ENCODE measurements at places on chromosomes 2 and 18.
A peak's percentile ranks its signal among the peaks of the same experiment; 100 is the strongest.

- no peak for DNase-seq
Observed at GRCh38 chr18:23591011-23591410, 4.7 kb upstream of the NPC1 start.

- DNase-seq = no peak
Observed at GRCh38 chr2:101753720-101754490, 56.4 kb downstream of the MAP4K4 start.

DNA sequence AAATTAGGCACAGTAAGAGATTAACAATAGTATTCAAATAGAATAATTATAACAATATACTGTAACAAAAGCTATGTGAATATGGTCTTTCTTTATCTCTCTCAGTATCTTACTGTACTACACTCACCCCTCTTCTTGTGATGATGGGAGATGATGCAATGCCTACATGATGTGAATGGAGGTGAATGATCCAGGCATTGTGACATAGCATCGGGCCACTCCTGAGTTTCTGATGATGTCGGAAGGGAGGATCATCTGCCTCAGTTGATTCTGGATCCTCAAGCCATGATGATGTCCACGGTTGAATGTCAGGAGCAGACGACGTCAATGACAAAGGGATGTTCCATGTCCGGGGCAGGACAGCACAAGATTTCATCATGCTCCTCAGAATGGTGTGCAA is 268.3 kb upstream of the MGAT5 start:
- DNase-seq = no peak

GRCh38 chr2:16288371-16289112 is 348.2 kb downstream of the MYCN start:
- no peak for DNase-seq

DNA sequence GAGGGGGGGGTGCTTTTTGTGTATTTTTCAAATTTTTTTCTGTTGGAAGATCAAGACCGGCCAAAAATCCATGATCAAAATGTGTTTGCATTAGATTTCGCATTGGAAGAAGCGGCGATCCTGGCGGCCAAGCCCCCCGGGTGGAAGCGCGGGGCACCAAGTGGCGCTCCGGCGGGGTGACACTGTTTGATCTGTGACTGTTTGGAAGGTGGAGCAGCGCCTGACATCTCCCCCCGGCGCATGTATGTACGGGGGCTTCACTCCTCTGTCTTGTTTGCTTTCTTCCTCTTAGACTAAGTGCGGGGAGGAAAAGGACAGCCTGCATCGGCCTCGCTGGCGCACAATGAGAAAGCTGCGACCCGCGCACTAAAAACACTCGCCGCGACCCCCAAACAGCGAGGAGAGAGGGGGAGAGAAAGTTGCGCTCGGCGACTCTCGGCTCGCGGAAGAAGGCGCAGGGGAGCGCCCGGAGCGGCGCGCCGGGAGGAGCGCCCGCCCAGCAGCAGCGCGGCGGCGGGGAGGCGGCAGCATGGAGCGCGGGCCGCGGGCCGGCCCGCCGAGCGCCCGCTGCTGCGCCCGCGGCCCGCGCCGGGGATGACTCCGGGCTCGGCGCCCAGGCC is 515 bp downstream of the TSHZ1 start:
- DNase-seq = peak; percentile 31

DNA sequence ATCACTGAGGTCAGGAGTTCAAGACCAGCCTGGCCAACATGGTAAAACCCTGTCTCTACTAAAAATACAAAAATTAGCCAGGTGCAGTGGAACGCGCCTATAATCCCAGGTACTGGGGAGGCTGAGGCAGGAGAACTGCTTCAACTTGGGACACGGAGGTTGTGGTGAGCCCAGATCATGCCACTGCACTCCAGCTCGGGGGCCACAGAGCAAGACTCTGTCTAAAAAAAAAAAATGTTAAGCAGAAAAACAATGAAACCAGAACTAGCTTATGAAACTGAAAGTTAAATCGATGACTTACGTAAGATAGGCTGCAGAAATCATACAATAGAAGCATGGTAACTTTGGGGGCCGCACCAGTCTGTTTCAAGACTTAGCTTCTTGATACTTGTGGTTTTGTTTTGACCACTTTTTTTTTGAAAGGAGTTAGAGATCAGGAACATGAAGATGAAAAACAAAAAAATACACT is 6.2 kb upstream of the GPR155 start:
- DNase-seq = peak; percentile 69

- no peak for DNase-seq
Observed at GRCh38 chr18:12911929-12912703, 28.1 kb upstream of the PTPN2 start.

- no peak for DNase-seq
Observed at GRCh38 chr2:170679607-170680079, 35.5 kb upstream of the SP5 start.

GRCh38 chr18:53715243-53715853 is 509.1 kb downstream of the MBD2 start:
- DNase-seq = no peak

DNA sequence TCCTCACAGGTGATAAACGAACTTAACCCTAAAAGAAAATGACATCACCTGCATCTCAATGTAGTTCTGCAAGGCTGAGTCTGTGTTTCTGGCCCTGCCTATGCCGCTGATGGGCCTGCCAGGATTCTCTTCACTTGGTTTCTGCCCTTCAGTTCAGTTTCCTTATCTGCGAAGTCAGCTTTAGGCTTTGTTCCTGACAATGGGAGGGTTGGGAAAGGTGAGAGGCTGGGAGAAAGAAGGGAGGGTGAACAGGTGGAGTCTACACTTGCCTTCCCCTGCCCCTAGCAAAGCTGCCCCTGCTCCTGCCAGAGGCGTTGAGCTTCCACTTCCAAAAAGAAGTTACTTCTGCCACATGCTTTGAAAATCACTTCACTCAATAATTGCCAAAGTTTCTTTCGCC is 124.0 kb upstream of the APCDD1 start:
- no peak for DNase-seq

DNA sequence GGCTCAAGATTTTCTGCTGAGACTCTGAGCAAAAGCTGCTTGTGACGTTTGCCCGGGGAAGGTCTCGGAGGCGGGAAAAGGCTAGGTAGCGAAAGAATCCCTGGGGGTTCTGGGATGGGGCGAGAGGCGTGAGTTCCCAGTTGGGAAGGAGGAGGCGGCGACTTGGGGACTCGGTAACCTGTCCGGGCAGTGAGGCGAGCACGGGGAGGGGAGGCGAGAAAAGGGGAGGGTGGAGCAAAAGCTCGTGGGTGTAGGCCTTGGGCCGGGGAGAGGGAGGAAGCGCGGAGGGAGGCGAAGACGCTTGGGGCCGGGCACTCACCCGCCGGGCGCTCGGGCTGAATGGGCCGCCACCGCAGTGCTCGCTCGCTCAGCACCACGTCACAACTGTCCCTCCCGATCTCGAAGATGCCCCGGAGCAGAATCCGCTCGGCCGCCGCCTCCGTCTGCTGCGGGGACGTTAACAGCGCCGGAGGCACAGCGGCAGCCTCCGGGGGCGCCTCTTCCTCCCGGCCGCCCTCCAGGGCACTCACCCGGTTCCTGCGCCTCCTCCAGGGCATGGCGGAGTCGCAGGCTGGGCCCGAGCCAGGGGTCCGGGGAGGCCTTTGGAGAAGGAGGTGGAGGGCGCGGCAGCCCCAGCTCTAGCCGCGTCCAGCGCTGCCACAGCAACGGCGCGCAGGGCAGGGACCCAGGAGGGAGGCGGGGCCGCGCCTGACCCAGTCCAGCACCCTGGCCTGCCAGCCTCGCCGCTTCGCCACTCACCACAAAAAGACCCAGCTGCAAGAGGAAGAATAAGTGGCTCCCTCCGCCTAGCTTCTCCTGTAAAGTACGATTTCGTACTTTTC is at the start of gene CERKL:
Gene CERKL, minus strand, starts transcription at position 656 of the 842 bp plus-strand sequence. Its CDS starts 99 bp downstream, at position 557.
- peak; percentile 28 for DNase-seq

- no peak for DNase-seq
Observed at GRCh38 chr2:28390746-28391563, 1.7 kb upstream of the FOSL2 start.

DNA sequence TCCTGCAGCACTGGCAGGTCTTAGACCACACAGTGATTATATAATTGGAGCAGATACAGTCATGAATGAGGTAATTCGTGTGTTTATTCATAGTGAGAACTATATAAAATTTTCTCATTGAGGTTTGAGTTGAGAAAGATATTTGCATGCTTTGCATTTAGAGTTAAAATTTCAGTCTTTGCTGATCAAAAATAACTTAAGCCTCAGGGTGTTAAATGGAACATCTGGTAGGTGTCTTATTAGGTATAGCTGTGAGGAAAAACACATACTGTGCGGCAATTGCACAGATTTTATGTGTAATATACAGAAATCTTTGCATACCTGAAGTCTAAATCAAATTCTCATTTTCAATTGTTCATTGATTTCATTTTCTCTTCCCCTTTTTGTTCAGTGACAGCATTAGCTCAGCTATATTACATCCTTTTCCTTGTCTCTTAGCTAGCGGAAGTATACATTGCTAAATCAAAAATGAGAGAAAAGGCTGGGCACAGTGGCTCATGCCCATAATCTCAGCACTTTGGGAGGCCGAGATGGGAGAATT is 21.2 kb downstream of the GORASP2 start:
- DNase-seq = no peak

GRCh38 chr2:239911641-239912071 is 113.5 kb downstream of the NDUFA10 start:
- no peak for DNase-seq

- DNase-seq = no peak
Observed at GRCh38 chr2:112092286-112093041, 37.4 kb downstream of the TMEM87B start.

GRCh38 chr18:2337552-2338141 is 233.7 kb downstream of the METTL4 start:
- peak; percentile 43 for DNase-seq

GRCh38 chr18:25974630-25975077 is 115.8 kb downstream of the SS18 start:
- DNase-seq = no peak

DNA sequence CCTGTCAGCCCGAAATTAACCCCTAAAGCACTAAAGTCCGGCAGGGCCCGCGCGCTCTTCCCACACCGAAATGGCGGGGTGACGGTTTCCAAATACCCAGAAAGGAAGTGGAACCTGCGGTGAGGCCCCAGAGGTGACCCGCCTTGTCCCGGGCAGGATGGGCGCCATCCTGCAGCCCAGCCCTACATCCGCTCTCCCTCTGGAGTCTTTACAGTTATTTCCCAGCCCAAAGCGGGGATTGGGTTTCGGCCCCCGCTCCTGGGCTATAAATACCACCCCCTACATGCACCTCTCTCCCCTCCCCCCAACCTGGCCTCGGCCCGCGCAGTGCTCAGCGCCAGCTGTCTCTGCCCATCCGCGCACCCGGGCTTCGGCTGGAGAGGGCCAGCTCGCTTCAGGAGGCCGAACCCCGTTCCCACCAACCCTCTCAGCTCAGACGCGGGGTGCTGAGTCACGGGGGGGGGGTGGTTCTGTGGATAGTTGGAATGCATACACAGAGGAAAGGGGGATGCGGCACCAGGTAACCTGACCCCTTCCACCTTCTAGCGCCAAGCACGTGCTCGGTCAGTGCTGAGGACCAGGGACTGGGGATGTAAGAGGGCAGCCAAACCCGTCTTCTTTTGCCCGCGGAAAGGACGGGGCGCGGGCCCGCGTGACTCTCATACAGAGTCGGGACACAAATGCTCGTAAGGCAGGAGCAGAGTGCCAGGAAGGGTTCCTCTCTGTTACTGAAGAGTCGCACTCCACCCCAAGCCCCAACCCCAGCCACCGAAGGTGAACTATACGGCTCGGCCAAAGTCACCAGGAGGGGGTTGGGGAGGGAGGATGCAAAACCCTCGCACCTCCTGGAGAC is at the start of gene TUBA4B:
Gene TUBA4B, plus strand, starts transcription at position 344 of the 853 bp plus-strand sequence. Its CDS starts 165 bp downstream, at position 509.
- DNase-seq = peak; percentile 78

GRCh38 chr2:136404176-136404575 is 286.2 kb upstream of the CXCR4 start:
- no peak for DNase-seq

GRCh38 chr2:43057742-43058725 is 168.4 kb downstream of the ZFP36L2 start:
- no peak for DNase-seq

- no peak for DNase-seq
Observed at GRCh38 chr2:190210471-190210870, 109.2 kb downstream of the HIBCH start.

- no peak for DNase-seq
Observed at GRCh38 chr2:67625178-67625577, 228.0 kb downstream of the ETAA1 start.

- no peak for DNase-seq
Observed at GRCh38 chr2:190512539-190513095, 21.9 kb downstream of the NEMP2 start.

- DNase-seq = peak; percentile 31
Observed at GRCh38 chr2:216694082-216694825, 1.1 kb downstream of the IGFBP5 start.

DNA sequence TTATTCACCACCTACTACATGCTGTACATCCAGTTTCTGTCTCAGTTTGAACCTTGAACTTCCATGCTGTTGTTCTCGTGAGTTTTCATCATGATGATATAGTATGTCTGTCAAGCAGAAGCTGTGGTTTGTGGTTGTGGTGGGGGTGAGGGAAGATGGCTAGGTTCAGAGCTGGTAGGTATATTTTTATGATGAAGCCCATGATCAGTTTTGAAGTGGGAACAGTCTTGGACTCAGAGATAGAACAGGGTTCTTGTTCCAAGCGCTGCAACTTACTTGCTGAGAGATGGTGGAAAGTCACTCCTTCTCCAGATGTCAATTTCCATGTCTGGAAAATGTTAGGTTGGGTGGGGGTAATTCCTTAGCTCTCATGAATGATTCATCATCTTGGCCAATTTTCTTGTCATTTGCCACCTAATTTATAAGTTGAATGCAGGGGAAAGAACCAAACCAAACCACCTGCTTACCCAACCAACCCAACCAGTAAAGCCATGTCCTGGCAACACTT is 21.6 kb downstream of the PMAIP1 start:
- DNase-seq = peak; percentile 80

DNA sequence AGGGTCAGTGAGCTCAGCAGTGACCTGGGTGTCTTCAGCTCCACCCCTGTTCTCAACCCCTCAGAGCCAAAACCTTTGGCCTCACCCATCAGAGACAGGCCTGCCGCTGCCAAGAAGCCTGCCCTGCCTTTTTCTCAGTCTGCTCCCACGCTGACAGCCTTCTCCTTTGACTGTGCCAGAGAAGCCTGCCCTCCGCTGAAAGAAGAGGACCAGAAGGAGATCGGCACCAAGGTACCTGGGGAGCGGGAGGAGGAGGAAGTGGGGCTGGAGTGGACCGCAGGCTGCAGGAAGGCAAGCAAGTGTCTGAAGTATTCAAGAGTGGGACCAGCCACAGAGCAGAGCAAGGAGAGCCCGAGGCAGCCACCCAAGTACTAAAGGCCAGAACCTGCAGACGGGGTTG is 33.2 kb downstream of the TOGARAM2 start:
- no peak for DNase-seq

- DNase-seq = no peak
Observed at GRCh38 chr2:191465766-191466420, 212.0 kb upstream of the NABP1 start.

- peak; percentile 24 for DNase-seq
Observed at GRCh38 chr2:74052732-74053710, 68.3 kb downstream of the TET3 start.

- no peak for DNase-seq
Observed at GRCh38 chr2:68418855-68419254, 48.2 kb downstream of the FBXO48 start.

DNA sequence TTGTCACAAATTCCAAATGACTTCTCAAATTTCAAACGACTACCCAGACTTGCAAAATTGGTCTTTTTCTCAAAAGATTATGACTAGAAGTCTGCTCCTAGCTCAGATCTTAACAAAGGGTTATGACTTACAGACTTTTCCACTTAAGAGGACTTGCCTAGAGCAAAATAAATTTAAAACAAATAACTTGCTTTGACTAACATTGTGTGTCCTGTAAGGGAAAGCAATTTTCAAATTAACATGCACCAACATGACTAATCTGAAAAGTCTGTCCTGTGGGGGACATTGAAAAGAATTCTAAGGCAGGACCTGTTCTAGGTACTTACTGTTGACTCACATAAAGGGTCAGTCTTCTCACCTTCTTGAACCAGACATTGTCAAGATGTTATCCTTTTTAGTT is 53.5 kb upstream of the TMEM200C start:
- no peak for DNase-seq

Measured in activated CD4-positive, alpha-beta memory T cell treated with anti-CD3 and anti-CD28 coated beads, Interleukin-2, amount 10 ng/mL, durations not matched to agents 7 days and 5 days (primary cell).